ENCODE measurements at places on chromosomes 1 and 21.
A peak's percentile ranks its signal among the peaks of the same experiment; 100 is the strongest.

- no peak for DNase-seq
Observed at GRCh38 chr21:44286086-44286715, 525 bp downstream of the AIRE start.

- DNase-seq, result no peak
Observed at GRCh38 chr21:32545948-32546441, 39.3 kb downstream of the TCP10L start.

- no peak for DNase-seq
Observed at GRCh38 chr21:37445228-37445627, 78.7 kb downstream of the DYRK1A start.

DNA sequence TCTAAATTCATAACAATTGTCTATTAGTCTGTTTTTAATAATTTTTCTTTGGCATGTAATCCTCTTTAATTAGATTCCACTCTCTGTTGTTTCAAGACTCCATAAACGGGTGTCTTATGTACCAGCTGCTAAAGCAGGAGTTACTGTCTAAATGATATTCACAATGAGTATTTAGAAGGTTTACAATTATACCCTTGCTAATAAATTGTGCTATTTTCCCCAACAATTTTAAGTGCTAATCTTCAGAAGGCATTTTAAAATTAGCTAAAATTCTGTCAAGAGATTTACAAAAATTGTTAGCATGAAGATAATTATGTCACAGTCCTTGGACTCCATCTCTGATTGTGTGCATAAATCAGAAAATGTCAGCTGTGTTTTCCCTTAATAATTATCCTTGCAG, 83.7 kb downstream of the DPYD start:
- DNase-seq, result no peak

DNA sequence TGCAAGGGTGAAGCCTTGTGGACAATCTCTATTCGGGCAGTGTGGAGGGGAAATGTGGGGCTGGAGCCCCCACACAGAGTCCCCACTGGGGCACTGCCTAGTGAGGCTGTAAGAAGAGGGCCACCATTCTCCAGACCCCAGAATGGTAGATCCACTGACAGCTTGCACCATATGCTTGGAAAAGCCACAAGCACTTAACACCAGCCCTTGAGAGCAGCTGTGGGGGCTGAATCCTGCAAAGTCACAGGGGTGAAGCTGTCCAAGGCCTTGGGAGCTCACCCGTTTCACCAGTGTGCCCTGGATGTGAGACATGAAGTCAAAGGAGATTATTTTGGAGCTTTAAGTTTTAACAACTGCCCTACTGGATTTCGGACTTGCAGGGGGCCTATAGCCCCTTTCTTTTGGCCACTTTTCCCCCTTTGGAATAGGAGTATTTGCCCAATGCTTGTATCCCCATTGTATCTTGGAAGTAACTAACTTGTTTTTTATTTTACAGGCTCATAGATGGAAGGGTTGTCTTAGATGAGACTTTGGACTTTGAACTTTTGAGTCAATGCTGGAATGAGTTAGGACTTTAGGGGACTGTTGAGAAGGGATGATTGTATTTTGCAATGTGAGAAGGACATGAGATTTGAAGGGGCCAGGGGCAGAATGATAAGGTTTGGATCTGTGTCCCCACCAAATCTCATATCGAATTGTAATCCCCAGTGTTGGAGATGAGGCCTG, 16.3 kb upstream of the COL6A1 start:
- no peak for DNase-seq

DNA sequence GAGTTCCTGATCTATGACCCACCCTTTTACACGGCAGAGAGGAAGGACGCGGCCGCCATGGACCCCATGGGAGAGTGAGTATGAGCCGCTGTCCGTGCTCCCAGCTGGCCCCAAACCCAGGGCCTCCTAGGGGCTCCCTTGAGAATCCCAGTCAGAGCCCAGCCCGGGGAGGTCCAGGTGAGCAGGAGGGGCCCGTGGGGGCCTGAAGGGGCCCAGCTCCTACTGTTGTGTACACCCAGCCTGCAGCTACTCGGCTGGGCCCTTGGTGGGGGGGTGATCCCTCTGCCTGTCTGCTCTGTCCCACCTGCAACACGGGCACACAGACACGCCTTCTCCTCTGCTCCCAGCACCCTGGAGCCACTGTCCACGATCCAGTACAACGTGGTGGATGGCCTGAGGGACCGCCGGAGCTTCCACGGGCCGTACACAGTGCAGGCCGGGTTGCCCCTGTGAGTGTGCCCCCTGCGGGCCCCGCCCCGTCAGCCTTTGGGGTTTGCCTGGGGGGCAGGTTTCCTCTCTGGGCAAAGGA, 28.6 kb upstream of the LRRC3 start:
- DNase-seq, result no peak

- no peak for DNase-seq
Observed at GRCh38 chr1:81920245-81920740, 119.6 kb downstream of the ADGRL2 start.

DNA sequence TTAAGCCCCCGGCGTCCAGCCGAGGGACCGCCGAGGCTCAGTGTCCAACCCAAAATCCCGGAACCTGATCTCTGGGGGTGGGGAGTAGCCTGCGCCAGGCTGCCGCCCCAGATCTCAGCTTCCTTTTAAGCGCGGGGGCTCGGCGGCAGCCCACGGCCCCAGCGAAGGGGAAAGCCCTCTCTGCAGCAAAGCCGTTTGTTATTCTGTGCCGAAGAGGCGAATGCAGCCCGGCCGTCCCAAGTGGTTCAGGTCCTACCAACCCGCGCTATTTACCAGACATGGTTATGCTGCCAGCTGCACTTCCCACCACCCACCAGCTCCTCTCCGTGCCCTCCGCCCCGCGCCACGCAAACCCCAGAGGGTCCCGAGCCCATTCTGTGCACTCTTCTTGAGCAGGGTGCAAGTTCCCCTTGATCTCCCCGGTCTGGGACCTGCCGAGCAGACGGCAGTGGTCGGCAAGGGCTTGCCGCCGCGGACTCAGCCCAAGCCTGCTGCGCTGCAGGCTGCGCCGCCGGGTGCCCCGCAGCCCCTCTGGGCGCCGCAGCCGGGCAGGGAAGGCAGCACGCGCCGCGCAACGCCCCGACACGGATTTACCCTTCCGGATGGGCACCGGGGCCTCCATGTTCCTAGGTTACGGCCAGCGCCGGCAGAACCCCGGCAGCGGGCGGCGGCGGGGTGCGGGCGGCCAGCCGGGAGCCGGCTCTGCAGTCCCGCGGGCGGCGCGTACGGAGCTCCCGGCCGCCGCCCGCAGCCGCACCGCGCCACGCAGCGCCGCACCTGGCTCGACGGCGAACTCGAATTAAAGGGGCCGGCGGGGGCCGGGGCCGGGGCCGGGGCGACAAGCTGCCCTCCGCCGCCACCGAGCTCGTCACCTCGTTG, 738 bp upstream of the KCNA2 start:
- DNase-seq, result no peak

GRCh38 chr1:159483501-159483900, 44.0 kb downstream of the OR10J1 start:
- no peak for DNase-seq

DNA sequence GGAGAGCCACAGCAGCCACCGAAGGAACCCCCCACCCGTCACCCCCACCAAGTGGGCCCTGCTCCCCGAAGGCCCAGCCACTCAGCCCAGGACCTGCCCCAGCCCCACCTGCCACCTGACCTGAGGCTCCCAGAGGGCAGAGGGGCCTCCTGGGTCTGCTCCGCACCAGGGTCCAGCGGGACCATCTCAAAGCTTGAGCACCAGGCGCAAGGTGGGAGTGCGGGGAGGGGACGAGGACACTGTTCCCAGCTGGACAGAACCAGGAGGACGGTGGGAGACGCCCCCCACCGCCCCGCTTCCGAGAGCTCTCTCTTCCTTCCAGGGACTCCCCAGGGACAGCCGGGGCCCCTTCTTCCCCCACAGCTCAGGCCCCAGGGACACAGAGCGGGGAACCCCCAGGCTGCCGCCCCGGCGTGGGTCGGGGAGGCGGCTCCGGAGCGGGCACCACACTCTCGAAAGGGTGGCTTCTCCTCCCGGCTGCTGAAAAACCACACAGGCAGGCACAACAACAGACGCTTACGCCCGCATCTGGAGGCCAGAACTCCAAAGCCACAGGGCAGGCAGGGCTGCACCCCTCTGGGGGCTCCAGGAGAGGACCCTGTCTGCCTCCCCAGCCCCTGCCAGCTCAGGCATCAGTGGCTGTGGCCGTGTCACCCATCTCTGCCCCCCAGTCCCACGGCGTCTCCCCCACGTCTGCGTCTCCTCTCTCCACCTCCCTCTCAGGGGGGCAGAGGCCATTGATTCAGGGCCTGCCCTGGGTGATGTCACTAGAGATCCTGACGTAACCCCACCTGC, 1.9 kb upstream of the TTLL10 start:
- DNase-seq, result peak; percentile 19

DNA sequence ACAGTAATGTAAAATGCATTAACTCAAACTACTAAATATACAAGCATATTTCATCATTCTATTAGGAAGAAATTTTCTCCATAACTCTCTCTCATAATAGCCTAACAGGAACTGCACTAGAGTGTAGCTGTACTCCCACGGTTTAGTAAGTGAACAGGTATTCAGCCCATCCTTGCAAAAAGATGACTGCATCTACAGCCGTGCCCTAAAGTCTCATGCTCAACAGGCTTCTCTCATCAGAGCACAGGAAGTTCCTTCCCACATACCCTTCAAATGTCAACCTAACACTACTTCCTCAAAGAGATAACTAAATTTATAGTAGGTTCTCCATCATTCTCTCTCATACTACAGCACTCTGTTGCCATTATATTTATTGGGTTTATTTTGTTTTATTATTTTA, 251.6 kb downstream of the AKT3 start:
- DNase-seq, result peak; percentile 51

DNA sequence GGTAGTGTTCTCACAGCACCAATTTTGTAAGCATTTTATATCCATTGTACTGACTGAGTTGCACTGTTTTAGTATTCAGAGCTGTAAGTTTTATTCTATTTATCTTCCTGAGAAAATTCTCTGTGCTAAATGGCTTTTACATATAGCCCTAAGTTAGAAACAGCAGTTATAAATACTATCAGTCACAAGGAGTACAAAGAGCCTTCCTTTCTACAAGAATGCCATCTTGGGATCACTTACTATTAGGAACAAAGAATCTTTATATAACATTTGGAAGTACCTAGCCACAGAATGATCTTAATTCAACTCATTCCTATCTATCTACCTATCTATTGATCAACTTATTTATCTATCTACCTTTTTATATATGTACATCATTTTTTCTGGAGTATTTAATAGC, 423.9 kb upstream of the RGS18 start:
- no peak for DNase-seq

DNA sequence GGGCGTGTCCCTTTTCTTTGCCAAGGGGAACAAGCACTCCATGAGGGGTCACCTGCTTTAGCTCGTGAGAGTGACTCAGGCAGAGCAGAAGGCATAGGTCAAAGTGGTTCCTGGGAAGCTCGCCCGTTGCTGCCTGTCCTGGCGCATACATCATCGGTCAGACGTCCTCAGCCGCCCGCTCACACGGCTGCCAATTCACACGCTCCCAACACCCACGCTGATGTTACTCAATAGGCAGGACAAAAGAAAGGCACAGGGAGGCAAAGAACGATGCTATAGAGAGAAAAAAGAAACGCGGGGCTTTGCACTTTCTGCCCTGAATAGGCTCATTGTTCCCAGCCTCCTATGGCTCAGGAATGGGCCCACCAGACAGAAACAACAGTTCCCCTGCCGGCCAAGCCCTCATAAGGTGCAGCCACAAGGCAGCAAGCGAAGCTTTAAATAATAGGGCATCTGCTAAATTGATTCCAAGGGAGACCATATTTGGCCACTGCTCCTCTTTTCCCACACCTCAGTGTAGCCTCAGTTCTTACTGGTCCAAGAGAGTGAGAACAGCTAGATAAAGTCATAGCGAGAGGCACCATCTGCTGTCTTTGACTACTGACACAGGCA, 38.7 kb downstream of the VTCN1 start:
- DNase-seq, result no peak

DNA sequence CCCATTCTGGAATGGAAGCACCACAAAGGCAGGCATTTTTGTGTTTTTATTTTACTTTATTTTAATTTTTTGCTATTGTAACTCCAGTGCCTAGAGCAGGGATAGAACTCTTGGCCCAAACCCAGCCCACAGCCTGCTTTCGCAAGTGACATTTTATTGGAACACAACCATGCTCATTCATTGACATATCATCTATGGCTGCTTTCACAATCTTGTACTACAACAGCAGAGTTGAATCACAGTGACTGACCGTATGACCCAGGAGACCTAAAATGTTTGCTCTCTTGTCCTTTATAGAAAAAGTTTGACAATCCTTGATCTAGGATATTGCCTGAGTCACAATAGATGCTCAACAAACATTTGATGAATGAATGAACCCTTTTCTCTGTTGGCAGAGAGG, 83.9 kb upstream of the ATP1A1 start:
- no peak for DNase-seq

DNA sequence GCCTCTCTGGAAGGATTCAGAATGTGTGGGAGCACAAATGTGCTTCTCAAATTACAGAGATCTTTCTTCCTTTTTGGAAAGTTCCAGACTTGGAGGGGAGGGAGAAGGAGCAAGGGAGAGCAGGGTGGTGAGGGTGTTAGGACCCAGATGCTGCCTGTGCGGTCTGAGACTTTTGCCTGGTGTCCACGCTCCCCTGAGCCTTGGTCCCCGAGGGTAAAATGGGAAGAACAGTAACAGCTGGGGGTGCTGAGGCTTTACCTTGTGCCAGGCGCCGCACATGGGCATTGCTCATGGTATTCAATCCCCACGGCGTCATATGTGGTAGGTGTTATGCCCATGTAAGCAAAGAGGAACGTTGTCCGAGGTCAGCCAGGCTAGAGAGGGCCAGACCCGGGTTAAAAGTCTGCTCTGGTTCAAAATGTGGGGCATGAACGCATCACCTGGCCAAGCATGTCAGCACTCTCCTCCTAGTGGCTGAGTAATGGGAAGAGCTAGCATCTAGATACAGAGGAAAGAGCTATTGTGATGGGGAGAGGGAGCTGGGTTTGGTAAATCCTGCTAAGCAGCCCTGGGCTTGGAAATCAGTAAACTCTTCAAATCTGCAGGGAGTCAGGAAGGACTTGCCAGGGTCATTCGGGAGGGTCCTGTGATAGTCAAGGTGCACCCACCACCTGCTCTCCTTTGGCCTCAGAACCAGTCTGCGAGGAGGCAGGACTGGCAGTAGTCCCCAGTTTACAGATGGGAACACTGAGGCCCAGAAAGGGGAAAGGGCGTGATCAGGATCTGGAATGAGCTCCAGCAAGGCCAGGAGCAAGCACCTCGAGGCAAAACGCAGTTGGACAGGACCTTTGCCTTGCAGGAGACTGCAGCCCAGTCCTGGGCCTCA, 4.5 kb upstream of the RUNX3 start:
- DNase-seq, result no peak

DNA sequence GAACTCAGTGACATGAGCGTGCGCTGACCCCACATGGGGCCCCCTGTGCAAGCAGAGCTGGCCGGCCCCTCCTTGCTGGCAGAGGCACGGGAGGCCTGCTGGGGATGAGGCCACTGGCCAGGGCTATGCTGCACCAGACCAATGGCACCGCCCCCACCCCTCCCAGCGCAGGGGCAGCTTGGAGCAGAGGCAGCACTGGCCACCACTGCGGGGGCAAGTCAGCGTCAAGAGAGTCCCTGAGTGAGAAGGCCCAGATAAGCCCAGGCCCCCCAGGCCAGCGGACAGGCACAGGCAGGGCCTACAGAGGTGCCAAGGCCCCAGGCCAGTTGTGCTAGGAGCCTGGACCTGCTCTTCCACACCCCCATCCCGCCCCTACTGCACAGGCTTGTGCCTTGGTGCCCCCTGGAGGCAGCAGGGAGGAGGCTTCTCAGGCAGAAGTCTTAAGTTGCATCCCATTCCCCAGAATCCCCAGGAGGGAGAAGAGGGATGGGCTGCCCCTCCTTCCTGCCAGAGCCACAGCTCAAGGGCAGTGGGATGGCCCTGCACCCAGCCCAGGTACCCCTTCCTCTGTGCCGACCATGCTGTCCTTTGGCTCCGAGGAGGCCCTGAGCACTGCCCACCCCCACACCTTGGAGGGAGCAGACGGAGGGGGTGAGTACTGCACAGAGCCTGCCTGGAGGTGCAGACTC, 35.8 kb downstream of the EPHX1 start:
- peak; percentile 51 for DNase-seq
